Activated gamma-delta T cell treated with Interleukin-2 at 50 U/mL for 16 hours (primary cell): ENCODE measurements at places on chromosomes 13 and 19.
A peak's percentile ranks its signal among the peaks of the same experiment; 100 is the strongest.

- DNase-seq = no peak
Measured at GRCh38 chr19:14135985-14136508, 342 bp downstream of the ASF1B start.

DNA sequence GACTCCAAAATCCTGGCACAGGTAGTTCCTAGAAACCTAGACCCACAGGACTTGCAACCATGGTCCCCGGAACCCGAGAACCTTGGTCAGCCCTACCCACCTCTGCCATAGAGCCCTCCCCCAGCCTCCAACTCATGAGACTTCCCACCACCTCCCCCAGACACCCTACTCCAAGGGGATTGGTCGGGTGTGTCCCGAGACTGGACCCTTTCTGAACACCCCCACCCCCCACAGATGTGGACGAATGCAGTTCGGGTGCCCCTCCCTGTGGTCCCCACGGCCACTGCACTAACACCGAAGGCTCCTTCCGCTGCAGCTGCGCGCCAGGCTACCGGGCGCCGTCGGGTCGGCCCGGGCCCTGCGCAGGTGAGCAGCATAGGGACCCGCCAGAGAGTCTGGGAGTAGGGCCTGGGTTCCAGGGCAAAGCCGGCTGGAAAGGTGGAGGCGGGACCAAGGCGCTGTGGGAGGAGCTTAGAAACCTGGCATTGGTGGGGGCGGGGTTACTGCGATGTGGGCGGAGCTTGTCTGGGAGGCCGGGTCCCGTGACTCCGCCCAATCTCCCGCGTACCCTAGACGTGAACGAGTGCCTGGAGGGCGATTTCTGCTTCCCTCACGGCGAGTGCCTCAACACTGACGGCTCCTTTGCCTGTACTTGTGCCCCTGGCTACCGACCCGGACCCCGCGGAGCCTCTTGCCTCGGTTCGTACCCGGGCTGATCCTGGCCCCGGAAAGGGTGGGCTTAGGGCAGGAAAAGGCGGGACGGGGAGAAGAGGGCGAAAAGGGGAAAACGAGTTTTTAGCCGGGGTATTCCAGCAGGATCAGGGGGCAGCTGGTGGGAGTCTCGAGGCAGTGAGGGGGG, 11.9 kb downstream of the LTBP4 start:
- DNase-seq = peak; percentile 58

DNA sequence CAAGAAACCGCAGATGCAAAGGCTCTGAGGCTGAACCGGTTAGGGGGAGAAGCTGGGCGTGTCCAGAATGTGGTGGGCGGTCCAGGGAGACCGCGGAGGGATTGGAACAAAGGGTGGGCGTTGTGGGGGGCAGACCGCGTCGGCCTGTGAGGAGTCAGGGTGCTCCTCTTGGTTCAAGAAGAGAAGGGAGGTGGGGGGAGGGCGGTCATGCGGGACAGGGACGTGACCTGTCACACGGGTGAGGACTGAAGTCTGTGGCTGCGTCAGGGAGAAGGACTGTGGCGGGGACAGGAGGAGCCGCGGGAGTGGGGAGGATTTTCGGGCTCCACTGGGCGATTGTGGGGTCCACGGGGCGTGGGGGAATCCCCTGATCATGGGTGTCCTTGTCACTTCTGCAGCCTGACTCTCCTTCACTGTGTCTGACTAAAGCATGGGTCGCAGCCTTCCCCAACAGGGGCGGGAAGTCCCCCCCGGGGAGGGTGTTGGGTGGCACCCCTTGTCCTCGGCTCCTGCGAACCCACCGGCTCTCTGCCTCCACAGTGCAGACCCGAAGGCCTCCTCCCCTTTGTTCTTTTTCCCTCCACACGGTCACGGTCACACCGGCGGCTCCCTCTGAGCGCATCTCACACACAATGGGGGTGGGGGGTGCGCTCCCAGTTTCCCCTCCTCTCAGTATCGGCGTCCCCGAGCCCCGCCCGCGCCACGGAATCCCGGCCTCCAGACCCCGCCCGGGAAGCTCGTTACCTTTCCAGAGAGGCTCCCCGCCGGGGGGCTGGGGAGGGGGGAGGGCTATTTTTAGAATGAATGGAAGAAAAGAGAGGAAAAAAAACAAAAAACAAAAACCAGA, 16.4 kb upstream of the KCNN1 start:
- DNase-seq = peak; percentile 51

GRCh38 chr13:75417012-75417384, 65.0 kb downstream of the TBC1D4 start:
- DNase-seq = no peak

DNA sequence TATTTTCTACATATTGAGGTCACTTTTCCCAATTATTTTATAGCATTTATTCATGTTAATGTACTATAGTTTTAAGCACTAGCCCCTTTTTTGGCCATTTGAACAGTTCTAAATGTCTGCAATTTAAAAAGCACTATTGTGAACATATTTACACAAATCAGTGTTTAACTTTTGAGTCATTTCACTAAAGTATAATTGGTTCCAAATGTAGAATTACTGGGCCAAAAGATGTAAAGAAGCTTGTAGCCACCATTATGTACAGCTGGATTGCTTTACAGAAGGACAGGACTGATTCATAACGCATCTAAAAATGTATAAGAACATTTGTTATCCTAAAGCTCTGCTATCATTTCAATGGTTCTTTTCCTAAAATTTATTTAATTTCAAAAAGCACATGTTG, 16.6 kb upstream of the ATP12A start:
- no peak for DNase-seq

DNA sequence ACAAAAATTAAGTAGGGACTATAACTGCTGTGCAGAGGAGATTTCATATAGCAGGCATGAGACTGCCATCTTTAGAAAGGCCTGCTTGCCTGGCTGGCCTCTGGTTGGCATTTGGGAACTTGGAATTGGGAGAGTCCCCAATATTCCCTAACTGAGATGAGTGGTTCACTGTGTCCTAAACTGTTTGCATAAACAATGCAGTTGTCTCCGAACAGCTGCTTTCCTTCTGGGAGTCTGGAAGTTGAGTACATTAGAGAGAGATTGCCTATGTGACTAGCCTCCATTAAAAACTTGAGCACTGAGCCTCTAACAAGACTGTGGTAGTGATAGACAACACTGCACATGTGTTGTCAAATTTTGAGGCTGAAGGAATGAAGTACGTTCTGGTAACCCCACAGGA, 47.4 kb downstream of the STOML3 start:
- DNase-seq = no peak

GRCh38 chr13:111006506-111007031, 91.7 kb upstream of the ANKRD10 start:
- no peak for DNase-seq
